ENCODE measurements at places on chromosomes 1 and 21.
A peak's percentile ranks its signal among the peaks of the same experiment; 100 is the strongest.

- DNase-seq, result peak; percentile 66
Measured at GRCh38 chr21:35529171-35529863, 480.2 kb upstream of the RUNX1 start.

DNA sequence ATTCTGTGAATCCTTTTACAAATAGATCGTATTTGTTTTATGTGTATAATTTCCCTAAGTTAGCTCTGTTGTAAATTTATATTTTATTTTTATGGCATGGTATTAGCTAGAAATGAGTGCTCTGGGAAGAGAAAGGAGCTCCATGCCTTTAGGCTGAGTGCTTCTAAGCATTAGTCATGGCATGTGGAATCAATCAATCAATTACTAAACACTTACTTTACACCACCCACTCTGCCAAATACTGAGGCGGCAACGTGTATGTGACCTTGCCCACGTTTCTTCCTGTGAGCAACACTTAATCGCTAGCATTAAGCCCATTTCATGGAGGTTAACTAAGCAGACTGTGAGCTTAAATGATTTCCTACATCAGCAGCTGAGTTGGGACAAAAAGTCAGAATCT is 7.2 kb upstream of the BECN2 start:
- peak; percentile 68 for DNase-seq

DNA sequence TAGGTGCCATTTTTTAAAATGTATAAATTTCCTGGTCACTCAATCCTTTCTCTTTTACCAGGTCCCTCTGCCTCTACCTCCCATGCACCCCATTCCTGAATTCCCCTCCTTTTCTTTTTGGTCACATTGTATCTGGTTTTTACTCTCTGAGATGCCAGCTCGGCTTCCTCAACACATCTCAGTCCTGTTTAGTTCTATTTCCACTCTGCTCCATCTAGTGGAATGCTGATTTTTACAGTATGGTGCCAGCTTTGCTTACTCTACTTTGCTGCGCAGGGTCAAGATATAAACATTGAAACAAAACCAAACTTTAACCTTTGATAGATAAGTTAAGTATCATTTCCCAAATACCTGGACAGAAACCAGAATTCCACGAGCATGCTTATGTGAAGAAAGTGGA is 96.0 kb downstream of the ESRRG start:
- DNase-seq, result no peak

- no peak for DNase-seq
Measured at GRCh38 chr1:19337289-19337688, 25.2 kb downstream of the SLC66A1 start.

DNA sequence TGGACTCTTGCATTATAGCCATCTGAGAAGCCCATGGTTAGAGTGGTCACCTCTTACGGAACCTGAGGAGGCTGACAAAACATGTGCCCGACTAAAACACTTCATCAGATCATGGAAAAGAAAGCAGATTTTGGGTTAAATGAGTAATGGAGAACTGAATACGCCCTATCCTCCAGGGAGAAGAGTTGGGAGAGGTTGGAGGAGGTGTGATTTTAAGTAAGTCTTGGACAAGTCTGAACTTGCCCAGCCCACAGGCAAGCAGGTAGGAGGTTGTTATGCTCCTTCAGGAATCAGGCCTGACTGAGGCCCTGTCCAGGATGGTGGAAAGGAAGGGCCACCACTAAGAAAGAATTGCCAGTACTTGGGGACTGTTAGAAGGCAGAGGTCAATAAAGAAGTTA is 255.8 kb downstream of the TGFB2 start:
- no peak for DNase-seq

DNA sequence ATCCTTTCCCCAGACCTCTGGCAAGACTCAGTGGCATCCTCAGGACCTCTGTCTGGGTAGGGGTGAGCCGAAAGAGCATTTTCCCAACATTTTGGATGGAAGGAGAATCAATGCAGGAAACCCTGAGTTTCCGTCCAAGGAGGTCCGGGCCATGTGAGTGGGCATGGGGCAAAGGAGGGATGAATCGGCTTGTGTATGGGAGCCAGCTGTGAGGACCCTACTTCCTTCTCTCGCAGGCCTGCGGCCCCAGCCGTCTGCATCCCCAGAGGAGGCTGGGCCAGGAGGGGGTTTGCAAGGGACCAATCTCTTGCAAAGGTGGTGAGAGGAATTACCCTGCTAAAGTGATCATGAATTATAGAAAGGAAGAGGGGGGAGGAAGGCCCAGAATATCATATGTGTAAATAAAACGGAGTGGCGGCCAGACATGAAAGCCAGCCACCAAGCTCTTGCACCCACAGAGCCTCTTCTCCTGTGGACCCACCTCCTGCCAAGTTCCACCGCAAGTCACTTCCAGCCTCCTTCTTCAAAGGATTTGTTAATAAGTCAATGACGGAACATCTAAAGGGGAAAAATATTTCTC is 48.2 kb upstream of the POU3F1 start:
- DNase-seq, result no peak

DNA sequence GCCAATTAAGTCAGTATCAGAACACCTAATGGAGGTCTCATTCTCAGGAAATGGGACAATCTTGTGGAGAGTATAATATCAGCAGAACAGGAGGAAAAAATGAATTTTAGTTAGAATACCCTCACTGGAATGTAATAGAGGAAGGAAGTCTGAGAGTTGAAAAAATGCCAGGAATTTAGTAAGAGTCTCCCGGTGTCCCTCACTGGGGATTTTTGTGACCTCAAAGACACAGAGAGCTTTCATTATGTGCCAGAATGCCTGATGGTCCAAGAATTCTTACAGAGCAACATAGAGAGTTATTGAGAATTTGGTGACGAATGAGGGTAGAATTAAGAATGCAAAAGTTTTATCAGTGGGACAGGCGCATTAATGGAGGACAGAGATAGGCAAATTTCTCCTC is 443.5 kb upstream of the B3GALT2 start:
- peak; percentile 75 for DNase-seq

DNA sequence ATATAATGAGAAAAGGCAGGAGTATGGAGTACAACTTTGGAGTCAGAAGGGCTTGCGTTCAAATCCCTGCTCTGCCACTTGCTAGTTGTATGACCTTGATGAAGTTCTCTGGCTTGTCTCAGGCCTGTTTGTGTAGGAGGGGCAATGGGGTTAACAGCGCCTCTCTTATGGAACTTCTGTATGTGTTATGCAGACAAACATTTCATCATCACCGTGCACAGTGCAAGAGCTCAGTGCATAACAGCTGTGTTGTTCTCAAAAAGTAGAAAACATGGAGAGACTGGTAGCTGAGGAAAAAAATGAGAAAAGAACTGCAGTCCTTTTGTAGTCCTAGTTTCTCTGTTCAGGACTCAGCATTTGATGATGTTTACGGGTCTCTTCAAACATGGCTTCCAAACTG is 10.4 kb upstream of the ZNF648 start:
- no peak for DNase-seq

- DNase-seq, result no peak
Measured at GRCh38 chr1:24379733-24380315, 33.8 kb downstream of the STPG1 start.

DNA sequence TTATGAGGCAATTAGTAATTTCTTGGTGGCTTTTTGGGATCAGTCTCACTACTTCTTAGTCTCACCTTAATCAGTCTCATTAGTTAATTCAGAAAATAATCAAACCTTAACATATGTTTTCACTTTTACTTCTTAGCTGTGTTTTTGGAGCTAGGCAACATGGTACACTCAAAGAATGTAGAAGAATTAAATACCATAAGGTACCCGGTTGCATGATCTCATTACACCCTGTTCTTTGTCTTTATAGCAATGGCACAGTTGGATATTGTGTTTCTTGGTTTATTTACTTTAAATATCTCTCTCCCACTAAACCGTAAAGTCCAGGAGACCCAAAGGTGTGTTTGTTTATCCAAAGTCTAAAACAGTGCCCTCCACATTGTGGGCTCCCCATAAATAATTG is 132.3 kb downstream of the TNFSF18 start:
- DNase-seq, result peak; percentile 36
